CD4-positive, alpha-beta T cell treated with Interleukin-21 for 1 hour (primary cell): ENCODE measurements at places on chromosomes 5 and 9.

DNA sequence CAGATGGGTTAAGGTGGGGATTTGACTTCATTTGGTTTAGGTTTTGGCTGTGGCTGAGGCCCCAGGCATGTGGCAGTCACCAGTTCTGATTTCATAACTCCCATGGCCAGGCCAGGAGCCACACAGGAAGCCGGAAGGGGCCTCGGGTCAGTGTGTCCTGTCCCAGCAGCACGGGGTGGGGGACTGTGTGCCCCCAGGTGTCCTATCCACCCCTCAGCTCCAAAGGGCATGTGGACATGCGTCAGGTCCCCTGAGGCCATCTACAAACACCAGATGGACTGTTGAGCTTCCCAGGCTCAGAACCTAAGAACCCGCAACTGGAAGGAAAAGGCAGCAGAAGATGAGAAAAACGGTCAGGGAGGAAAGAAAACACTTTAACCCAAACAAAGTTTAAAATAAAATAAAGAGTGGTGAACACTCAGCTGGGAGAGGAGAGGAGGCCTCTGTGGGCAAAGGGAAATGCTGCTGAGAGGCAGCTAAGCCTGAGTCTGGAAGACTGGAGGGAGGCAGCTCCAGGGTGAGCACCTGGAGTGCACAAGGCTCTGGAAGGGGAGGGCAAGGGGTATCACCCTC lies 260.8 kb downstream of the AUH start:
- DNase-seq = no peak

- DNase-seq = no peak
These were observed 73.4 kb downstream of the TMEM167A start for GRCh38 chr5:83003791-83004190.

- no peak for DNase-seq
These were observed 6.2 kb downstream of the PRDM12 start for GRCh38 chr9:130670644-130671043.

GRCh38 chr9:135388530-135388929 lies 91.1 kb upstream of the PPP1R26 start:
- no peak for DNase-seq

DNA sequence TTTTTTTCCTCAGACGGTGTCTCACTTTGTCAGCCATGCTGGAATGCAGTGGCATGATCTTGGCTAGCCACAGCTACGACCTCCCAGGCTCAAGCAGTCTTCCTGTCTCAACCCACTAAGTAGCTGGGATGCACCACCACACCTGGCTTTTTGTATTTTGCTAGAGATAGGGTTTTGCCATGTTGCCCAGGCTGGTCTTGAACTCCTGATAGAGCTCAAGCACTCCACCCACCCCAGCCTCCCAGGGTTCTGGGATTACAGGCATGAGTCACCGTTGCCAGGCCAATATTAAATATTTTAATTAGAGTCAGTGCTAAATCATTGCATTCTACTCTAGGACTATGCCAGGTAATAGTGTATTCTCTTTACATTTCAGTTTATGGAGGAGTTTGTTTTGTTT lies 41.5 kb downstream of the UBE2R2 start:
- no peak for DNase-seq

DNA sequence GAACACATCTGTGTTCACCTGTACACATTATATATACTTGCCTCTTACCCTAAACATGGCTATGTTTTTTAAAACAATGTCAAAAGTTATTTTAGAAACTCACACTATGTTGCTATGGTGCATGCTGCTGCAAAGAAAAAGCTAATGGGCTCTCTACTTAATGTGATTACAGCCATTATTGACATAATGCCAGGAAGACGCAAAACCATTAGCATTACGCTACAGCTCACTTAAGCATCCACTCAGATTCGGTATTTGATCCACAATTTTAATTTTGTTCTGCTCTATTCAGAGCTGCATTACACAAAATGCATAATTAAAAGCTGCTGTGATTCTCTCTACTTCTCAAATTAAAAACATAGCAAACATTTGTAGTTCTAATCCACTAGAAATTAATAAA lies 395.2 kb downstream of the BNC2 start:
- DNase-seq = no peak

DNA sequence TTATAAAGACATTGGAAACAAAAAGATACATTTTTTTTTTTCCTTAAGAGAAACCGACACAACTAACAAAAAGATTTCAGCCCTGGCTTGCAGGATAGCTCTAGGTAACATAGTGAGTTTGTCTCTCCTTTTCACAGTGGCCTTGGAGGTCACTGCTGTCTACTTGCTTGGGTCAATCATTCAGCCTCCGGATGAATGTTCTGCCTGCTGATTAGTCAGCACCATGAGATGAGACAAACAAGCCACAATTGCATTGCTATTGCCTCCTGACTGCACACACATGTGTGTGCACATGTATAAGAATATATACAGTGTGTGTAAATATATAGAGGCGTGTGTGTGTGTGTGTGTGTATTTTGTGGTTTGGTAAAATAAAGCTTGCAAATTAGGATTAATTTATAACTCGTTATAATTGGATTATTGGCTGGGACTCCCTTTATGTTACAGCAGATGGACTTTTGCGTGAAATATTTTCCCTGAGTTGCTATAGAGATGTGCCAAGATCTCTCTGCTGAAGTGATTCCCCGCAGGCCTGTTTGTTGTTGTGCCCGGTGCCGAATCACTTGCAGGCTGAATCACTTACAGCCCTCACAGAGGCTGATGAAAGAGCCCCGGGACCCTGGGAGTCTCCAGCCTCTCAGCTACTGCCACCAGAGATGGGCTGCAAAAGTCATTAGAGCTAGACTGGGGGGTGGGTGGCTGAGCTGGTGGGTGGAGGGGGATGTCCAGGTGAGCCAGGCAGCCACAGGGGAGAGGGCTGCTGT lies 161.2 kb downstream of the FGF18 start:
- no peak for DNase-seq

GRCh38 chr5:173981185-173981761 lies 7.7 kb upstream of the C5orf47 start:
- no peak for DNase-seq

DNA sequence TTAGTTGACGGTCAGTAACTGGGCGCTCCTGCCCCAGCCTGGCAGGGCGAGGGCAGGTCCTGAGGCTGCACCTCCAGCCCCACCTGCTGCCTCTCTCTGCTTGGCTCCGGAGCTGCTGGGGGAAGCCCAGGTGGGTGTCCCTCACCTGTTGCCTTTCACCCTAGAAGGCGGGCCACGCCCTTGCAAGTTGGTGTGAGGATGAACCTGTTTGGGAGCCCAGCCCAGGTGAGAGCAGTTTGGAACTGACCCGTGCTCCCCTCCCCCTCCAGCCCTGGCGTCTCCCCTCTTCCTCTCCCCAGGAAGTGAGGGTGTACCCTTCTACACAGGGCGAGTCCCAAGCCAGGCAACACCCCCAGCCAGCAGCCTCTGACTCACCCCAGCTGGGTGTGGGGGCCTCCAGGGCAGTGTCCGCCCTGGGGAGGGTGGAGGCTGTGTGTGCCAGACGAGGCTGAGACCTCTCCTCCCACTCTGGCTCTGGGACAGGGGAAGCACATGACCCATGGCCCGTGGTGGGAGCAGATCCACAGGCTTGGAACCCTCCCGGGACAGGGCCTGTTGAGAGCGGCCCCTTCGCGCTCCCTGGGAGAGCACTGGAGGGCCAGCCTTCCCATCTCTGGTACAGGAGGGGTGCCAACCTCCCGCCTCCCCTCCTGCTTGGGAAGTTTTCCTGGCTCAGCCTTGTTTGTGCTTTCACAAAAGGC lies 10.4 kb downstream of the LRRC8A start:
- DNase-seq = peak; percentile 41

DNA sequence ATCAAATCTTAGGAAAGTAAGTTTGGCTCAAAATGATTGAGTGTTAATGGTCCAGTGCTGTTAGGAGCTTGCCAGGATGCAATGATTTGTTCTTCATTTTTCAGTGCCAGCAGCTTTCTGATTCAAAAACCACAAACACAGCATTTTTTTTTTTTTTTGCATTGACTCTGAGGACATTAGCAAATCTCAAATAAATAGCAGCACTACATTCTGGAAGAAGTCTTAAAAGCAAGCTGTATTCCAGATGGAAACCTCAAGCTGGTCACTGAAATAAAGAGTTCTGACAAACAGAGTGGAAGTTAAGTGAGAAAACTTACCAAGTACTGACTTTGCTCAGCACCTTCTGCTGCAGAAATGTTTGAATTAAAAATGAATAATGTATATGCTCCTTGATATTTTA lies 1653.1 kb upstream of the CDH9 start:
- DNase-seq = no peak

- no peak for DNase-seq
These were observed 49.4 kb downstream of the SLC22A5 start for GRCh38 chr5:132418881-132419280.

DNA sequence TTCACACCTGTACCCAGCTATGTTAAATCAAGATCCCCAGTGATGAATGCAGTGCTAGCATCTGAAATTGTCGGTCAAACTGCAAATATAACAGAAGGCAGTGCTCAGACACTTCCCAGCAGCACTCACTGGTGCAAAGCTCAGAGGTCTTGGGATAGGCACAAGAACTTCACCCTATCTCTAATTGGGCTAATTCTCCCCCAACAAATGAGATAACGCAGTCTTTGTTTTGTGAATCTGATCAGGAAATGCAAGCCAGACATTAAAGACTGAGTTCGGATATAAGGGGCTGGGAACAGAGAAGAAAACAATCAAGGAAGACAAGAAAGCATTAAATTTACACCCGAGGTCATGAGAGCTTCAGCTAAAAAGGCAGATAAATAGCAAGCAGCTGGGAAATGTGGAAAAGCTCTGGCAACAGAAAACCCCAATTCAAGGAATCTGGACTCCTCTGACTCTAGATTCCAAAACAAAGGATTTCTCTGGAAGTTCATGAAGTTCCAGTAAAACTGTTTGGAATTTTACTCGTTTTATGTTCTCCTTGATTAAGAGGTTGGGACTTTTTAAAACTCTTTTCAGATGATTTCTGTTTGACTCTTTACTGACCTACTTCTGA lies 65.1 kb downstream of the GNA14 start:
- no peak for DNase-seq

DNA sequence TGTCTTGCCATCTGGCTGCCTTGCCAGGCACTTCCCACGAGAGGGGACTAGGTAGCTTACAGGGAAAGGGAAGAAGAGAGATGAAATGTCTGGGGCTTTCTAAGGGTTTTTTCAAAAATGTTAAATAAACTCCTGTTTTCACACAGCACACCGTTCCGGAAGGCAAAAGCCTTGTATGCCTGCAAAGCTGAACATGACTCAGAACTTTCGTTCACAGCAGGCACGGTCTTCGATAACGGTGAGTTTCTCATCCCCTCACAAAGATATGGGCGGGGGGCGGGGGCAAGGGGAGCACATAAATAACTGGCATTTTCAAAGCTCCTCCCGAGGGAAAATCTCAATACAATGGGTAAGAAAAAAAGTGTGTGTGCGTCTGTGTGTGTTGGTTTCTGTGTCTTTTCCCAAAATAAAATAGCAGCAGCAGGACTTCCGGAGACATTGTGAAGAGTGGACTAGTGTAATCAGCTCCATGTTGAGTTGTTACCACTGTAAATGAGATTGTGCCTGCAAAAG lies 189.6 kb downstream of the NR3C1 start:
- no peak for DNase-seq

GRCh38 chr5:158670201-158670600 lies 429.5 kb downstream of the EBF1 start:
- no peak for DNase-seq

DNA sequence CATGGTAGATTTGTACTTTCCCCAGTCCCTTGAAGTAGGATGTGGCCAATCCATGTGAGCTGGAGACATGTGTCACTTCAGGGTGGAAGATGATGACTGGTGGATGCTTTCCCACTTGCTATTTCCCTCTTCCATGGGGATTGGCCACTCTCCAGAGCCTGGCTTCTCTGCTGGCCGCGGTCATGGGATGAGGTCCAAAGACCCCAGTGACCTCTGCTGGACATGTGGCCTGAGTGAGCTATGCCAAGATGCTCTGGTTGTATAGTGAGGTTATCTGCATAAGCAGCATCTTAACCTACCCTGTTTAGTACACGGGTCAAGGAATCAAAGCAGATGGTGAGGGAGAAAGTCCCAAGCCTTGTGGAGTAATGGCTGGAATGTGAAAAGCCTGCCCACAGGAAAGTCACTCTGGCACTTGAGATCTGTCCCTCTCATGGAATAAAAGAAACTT lies 47.1 kb downstream of the SH3PXD2B start:
- DNase-seq = no peak

- no peak for DNase-seq
These were observed 17.6 kb upstream of the HRH2 start for GRCh38 chr5:175640106-175640775.

DNA sequence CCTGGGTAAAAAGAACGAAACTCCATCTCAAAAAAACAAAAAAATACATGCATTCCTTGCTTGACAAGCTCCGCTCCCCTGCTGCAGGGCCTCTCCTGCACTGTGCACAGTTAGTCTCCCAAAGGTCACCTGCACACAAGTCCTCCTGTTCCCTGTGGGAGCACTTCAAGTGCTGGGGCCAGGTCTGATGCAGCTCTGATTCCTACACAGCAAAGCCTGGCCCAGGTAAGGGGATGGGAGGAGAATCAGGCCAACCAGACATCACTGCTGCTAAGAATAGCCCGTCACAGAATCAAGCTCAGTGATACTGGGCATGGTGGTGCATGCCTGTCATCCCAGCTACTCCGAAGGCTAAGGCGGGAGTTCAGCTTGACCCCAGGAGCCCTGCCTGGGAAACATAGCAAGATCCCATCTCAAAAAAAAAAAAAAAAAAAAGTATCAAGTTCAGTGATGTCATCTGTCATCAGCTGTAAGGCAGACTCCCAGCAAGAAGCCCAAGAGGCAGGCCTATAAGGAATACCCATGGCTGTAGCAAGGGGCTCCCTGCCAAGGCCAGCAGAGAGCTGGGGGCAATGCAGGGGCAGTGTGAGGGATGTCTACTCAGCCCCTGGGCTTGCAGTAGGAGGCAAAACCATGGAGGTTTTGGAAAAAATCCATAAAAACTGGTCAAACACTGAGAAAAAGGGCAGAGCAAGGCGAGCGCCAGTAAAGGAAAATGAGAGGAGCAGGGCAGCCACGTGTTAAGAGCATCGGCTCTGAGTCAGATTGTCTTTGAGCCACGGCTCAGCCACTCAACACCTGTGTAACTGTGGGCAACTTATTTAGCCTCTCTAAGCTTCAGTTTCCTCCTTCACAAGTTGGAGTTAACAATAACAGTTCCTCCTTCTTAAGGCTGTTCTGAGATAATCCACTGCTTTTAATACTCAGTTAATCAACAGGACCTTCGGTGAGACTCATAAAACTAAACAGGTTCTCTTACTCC lies 3.2 kb downstream of the TPM2 start:
- no peak for DNase-seq

GRCh38 chr5:158898185-158899177 lies 201.2 kb downstream of the EBF1 start:
- DNase-seq = no peak

GRCh38 chr5:94830520-94830919 lies 212.1 kb downstream of the SLF1 start:
- no peak for DNase-seq

GRCh38 chr5:89072842-89073672 lies 190.1 kb upstream of the MEF2C start:
- no peak for DNase-seq

- DNase-seq = no peak
These were observed 16.0 kb downstream of the TLE1 start for GRCh38 chr9:81673310-81673709.

DNA sequence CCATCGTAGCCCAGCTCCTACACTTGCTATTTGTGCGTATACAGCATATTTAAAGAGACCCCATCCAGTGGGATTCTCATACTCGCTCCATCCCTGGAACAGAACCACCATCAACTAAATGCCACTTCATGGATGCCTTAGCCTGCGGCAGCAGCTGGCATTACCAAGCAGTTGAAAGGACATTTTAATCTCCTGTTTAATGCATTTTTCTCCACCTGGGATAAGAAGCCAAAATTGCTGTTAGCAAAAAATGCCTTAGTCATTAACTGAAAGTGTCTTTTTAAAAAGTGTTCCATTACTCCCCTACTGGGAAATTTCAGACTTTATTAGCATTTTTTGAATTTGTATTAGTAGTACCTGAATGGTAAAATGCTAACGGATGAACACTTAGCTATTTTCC lies 662.6 kb upstream of the MEF2C start:
- no peak for DNase-seq
